ENCODE measurements at places on chromosomes 3 and 15. TPM values are rescaled to one million over a fixed set of nuclear protein-coding genes. Genes with fewer than 3 reads are reported as not detected.

The CCK gene
- 5.6 TPM for total RNA-seq

The PCOLCE2 gene
- total RNA-seq: 14.8 TPM

The SENP8 gene
- total RNA-seq: 4.8 TPM

The C3orf80 gene
- total RNA-seq: 0.66 TPM

The SPATA12 gene
- total RNA-seq: not detected

The GOLGA6D gene
- total RNA-seq: not detected

The SCN11A gene
- 1.4 TPM for total RNA-seq

The WDR49 gene
- 1.1 TPM for total RNA-seq

The GPR149 gene
- 3.8 TPM for total RNA-seq

The PRR23B gene
- not detected for total RNA-seq

The LRTM1 gene
- total RNA-seq: 22.9 TPM

The SIN3A gene
- 98.5 TPM for total RNA-seq

The CIDEC gene
- not detected for total RNA-seq

The EPHB1 gene
- 8.7 TPM for total RNA-seq

The PATL2 gene
- total RNA-seq: 0.49 TPM

The ADCY5 gene
- total RNA-seq: 11.8 TPM

The MST1R gene
- 1.8 TPM for total RNA-seq

The MEGF11 gene
- total RNA-seq: 17.7 TPM

The IL17RD gene
- 32.2 TPM for total RNA-seq

The C3orf38 gene
- 56.0 TPM for total RNA-seq

The ACOX2 gene
- 22.8 TPM for total RNA-seq

The RPP25 gene
- total RNA-seq: 4.2 TPM

The EDC3 gene
- total RNA-seq: 27.1 TPM

The PRR20G gene
- total RNA-seq: not detected
